ENCODE measurements at places on chromosomes 6 and 20.
A peak's percentile ranks its signal among the peaks of the same experiment; 100 is the strongest.

DNA sequence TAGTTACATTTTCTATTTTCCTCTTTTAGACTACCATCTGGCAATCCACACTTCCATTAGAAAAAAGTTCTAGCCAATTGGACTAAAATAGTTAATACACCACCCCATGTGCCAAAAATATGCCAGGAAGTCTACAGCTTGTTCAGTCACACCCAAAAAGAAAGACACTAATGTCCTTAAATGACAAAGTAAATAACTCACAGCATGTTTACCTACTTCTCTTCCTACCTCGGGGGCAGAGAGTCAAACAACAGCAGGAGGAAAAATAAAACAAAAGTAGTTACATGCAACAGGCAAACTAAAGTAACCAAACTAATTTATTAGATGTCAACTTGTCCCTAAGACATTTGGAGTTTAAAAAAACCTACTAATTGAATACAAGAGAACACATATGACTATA is 57.0 kb downstream of the UBE3D start:
- DNase-seq = no peak

GRCh38 chr20:5402903-5403531 is 86.3 kb upstream of the PROKR2 start:
- peak; percentile 16 for DNase-seq

DNA sequence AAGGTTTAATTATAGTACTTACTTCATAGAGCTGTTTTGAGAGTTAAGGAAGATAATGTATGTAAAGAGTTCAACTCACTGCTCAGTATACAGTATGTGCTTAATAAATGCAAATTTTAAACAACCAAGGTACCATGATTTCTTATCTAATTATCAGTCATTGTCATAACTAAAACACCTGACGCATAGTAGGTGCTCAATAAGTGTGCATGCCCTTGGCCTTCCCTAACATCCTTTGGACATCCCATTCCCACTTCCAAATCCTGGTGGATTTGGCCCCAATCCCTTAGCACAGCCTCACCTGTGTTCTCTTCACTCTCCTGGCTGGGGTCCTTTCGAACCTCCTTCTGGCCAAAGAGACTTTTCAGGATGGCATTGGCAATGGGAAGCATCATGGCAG is 41.1 kb downstream of the SLC13A3 start:
- DNase-seq = no peak

GRCh38 chr6:72461144-72461543 is 160.7 kb upstream of the KCNQ5 start:
- no peak for DNase-seq

DNA sequence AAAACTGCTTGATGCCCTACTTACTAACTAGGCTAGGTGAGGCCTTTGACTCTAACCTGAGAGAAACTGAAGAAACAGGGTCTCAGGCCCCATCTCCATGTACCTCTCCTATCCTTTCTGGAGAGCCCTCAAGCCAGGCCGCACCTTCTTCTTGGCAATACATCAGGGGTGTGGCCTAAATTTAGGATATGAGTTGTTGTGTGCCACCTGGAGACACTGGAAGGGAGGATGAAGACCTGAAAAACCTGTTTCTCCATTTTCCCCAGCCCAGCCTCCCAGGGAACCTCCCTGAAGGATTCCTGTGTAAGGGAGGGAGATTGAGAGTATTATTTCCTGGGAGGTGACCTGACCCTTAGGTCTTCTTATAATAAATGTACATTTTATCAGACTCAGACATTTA is 3.1 kb downstream of the LY6G6D start:
- DNase-seq = no peak

- no peak for DNase-seq
Observed at GRCh38 chr6:150922137-150922536, 56.6 kb downstream of the MTHFD1L start.

GRCh38 chr20:55805138-55805537 is 200.2 kb downstream of the CBLN4 start:
- no peak for DNase-seq

Data from AML-193 (cell line).